Muscle of leg (tissue), 16 donors: ENCODE measurements at places on chromosomes 6 and 20. TPM values are rescaled to one million over a fixed set of nuclear protein-coding genes. Genes with fewer than 3 reads are reported as not detected.

DNA sequence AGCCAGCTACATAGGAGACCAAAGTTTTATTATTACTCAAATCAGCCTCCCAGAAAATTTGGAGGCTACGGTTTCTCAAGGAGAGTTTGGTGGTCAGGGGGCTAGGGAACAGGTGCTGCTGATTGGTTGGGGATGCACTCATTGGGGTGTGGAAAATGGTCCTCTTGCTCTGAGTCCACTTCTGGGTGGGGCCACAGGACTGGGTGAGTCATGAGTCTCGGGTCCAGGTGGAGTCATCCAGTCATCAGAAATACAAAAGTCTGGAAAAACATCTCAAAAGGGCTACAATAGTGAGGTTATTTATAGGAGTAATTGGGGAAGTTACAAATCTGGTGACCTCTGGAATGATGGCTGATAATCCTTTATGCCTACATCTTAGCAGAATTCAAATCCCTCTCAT, 54.3 kb upstream of the SLC22A16 start:
- DNase-seq: no peak

DNA sequence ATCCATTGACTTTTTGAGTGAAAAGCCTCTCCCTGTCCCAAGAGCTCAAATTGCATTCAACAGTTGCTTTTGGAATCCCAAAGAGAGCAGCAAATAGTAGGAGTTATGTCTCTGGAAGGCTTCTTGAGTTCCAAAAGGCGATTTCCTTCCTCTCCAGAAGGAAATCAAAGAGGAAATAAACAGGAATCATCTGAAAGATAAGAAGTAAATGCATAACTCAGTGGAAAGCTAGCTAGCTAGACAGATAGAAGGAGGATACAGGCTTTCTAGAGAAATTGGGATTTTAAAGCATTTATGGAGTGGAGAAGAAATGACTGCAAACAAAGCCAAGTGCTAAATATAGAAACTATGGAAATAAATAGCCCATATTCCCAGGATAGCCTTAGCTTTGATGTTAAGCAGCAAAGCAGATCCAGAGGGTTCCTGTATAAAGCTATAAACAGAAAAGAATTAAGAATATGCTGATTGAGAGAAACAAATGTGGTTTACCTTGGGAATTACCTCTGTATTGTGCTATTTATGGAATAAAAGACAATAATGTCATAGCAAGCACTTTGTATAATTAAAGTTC, 214.7 kb downstream of the PLCB1 start:
- peak; percentile 75 for DNase-seq

GRCh38 chr6:143449714-143450452, 612 bp downstream of the ADAT2 start:
- peak; percentile 72 for DNase-seq

DNA sequence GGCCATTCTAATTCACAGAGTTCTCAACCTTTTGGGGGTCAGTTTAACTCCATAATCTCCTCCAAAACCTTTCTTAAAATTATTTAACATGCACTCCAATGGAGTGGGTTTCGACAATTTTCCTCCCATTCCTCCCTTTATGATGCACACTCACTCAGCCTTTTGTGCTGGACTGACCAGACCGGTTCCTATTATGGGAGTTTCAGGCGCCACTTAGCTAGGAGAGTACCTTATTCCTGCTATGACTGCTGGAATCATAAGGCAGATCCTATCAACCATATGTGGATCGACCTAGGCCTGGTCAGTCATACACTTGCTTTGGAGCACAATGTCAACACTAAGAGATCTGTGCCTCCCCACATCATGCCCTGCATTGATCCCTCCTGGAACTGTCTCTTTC, 63.9 kb upstream of the MOCS1 start:
- DNase-seq: no peak

GRCh38 chr6:11263291-11263775, 30.9 kb upstream of the NEDD9 start:
- DNase-seq: peak; percentile 92

DNA sequence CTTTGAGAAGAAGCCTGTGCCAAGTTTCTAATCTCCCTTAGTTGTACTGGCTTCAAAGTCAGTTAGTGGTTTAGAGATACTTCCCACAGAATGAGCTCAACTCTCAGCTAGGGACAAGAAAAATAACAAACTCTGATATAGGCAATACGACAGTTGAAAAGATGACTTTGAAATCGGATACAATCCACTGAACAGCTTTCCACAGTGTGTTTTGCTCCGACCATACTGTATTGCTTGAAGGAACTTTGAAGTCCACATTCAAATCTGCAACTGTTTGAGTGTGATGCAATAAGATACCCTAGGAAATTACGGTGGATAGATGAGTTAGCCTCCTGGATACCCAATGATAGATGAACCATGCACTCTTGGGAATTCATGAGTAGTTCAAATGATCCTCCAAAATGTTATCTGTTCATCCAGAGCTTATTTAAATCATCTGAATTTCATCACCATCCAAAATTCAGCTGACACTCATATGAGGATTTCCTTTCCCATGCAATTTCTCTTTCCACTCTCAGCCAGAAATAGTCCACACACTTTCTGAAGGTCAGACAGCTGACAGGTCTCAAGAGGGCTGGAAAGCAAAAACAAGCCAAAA, 443.8 kb downstream of the HAO1 start:
- peak; percentile 69 for DNase-seq

GRCh38 chr6:15520626-15521203, 142.1 kb downstream of the DTNBP1 start:
- DNase-seq: no peak

DNA sequence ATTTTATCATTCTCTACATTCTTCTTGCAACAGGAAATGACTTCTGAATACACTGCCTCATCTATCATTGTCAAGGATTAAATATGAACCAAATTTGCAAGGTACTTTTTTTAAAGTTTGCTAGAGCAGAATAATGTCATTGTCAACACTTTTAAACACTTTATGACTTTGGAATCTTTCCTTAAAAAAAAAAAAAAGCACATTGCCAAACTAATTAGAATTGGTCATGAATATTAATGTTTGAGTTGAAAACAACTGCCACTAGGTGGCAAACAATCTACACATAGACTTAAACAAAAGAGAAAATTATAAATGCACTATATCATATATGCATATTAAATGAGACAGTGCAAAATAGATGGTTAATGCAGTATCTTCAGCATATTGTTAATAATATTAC, 32.5 kb upstream of the TMEM244 start:
- DNase-seq: peak; percentile 51

DNA sequence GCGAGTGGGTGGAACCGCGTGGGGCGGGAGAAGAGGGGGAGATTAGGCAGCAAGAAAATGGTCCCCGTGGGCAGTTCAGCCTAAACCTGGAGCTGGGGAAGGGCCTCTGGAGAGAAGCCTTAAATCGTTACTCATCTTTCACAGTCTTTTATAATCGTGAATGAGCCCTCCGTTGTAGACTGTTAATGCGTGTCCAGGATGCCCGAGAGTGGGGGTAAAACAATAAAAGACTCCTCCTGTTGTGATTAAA, 11.0 kb upstream of the ELOVL5 start:
- DNase-seq: no peak

DNA sequence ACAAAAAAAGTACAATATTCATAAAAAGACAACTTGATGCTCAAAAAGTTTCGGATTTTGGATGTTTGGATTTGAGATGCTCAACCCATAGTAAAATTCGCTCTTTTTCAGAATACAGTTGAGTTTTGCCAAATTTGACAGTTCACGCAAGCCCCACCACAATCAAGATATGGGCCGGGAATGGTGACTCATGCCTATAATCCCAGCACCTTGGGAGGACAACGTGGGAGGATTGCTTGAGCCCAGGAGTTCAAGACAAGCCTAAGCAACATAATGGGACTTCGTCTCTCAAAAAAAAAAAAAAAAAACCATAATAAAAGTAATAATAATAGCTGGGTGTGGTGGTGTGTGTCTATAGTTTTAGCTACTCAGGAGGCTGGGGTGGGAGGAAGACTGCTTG, 51.3 kb downstream of the PHF20 start:
- no peak for DNase-seq

Gene LAMP5
- 0.66 TPM for total RNA-seq

Gene DHX16
- total RNA-seq: 18.6 TPM

Gene C4B
- total RNA-seq: 15.6 TPM

Gene RIMS4
- total RNA-seq: 5.7 TPM

Gene BMP7
- 3.8 TPM for total RNA-seq
